ENCODE measurements at places on chromosomes 11 and 22.

GRCh38 chr11:60455531-60456042, at the start of gene MS4A1:
Gene MS4A1 (plus strand): TSS chr11:60455847. CDS start chr11:60462375, 6,528 bp downstream.
- peak; percentile 65 for DNase-seq

DNA sequence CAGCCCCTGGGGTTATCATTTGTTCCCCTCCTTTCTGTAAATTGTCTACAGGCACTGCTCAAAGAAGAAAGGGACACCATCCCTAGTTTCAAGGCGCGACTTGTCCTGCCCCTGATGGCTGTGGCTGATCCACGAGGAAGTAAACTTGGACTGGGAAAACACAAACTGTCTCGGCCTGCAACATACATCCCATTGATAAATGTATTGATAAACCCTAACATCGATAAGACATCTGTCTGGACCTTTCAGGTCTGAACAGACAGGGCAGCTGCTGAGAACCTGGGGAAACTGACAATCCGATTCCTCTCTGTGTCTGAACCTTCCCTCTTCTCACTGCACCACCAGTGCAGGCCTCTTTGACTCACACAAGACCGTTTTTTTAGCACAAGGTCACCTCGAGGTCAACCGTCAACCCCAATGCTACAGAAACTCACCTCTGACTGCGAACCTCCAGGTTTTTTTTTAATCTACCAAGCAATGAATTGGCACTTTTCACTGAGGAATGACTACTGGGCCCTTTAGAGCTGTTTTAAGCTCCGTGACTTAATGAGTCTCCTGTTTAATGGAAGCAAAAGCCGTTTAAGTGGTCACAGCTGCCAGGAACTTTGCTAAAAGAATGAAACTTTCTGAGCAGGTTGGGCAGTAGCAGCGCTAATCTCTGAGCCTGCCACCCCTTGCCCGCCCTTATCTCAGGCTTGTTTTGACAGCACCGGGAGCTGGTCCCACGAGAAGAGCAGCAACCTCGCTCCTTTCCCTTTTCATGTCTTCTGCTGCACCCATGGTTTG, 203.8 kb upstream of the TMEM45B start:
- no peak for DNase-seq

GRCh38 chr11:122847466-122847865, 9.2 kb downstream of the CRTAM start:
- DNase-seq: no peak

GRCh38 chr11:91778758-91779157, 445.9 kb upstream of the FAT3 start:
- DNase-seq: no peak

GRCh38 chr11:41955635-41956400, 496.4 kb upstream of the LRRC4C start:
- no peak for DNase-seq

DNA sequence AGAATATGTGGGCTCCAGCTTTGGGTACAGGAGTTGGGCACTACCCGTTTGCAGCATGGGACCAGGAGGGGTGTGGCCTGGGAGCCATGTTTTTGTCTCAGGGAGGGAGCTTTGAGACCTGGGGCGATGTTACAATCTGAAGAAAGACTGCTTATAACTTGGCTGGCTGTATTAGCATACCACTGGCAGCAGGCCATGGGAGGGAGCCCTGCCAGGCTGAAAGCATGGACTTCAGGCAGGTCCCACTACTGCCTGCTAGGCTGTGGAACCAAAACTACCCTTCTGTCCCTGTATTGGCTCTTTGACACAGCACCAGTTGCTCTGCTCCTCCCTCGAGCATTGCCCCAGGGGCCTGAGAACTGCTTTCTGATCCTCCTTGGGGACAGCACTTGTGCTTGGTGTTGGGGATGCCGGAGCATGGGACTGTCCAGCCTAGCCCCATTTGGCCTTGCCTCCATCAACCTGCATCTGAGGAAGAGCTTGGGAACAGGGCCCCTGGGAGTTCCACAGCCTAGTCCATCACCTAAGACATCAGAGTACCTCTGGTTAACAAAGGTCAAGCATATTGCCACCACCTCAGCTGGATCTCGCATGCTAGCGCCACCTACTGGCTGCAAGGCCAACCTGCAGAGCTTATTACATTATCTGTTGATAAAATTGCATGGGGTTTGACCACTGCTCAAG, 217.4 kb downstream of the SBF2 start:
- DNase-seq: peak; percentile 15

DNA sequence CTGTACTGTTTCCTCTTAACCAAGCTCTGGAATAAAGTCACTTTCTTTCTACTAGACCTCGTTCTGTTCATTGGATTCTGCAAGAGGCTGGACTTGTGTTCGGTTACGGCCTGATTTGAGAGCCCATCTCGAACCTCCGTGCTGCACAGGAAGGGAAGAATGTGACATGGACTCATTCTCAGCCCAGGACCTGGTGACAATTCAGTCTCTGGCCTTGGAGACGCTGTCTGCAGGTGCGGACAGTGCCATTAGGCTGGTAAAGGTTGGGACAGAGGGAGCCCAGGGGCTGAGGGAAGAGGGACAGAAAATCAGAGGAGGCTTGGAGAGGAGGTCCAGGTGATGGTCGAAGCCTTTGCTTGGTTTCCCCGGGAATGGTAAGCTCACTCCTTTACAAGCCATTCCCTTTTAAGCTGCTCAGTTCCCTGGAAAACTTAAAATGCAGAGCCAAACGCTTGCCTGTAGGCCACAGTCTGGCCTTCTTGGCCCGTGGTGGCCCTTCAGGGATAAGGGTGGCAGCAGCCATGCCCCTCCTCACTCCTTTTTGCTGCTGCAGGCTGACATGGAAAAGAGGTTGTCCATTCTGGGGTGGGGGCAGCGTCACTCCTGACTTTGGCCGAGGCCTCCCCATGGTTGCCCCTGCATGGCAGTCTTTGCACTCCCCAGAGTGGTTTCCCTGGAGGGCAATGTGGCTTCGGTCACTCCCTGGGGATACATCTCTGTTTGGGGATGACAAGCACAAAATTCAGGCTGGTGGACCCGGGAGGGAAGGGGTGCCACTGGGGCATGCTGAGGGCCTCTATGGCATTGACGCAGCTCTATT, 52.3 kb downstream of the SHISAL1 start:
- no peak for DNase-seq

DNA sequence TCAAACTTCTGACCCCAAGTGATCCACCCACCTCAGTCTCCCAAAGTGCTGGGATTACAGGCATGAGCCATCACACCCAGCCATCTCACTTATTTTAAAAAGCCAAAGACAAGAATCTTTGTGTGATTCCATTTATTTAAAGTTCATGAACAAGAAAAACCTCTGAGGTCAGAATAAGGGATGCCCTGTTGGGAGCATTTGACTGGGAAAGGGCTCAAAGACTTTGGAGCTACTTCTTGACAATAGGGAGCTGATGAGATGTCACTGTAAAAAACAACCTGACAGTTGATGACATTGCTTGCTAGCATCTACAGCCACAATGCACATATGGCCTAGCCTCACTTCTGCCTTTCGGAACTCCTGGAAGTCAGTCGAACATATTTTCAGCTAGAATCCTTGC, 5.1 kb upstream of the ZNF280B start:
- DNase-seq: no peak
